ENCODE measurements at places on chromosomes 4 and X.

GRCh38 chrX:37759878-37760418, 19.9 kb upstream of the CYBB start:
- DNase-seq = no peak

- no peak for DNase-seq
Observed at GRCh38 chrX:19245711-19246269, 97.9 kb upstream of the PDHA1 start.

GRCh38 chr4:1109333-1109732, 4.0 kb downstream of the RNF212 start:
- no peak for DNase-seq

DNA sequence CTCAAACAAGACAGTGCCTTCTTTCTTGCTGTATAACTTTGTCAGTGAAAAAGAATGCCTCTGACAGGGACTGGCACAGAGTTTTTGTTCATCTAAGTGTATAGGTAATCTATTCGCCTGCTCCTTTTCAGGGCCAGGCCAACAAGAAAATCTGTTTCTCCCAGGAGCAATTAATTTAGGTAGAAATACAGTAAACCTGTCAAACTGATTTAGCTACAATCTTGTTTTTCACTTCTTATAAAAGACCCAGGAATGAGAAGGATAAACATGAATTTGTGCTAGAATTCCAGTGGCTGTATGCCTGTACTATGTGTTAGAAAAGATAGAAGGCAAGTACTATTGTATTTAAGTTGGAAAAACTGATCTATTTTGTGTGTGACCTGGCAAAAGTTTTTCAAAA, 6.1 kb downstream of the TMA16 start:
- no peak for DNase-seq

GRCh38 chrX:154411981-154412340, 622 bp downstream of the TAFAZZIN start:
- peak; percentile 67 for DNase-seq

- DNase-seq = peak; percentile 66
Observed at GRCh38 chr4:128379860-128380259, 92.2 kb upstream of the PGRMC2 start.

Measured in heart left ventricle (tissue), 16 donors.